Forelimb muscle (tissue), 1 donor: ENCODE measurements at places on chromosomes 3 and 15. TPM values are rescaled to one million over a fixed set of nuclear protein-coding genes. Genes with fewer than 3 reads are reported as not detected.

- no peak for DNase-seq
These were observed 75.7 kb downstream of the GMPS start for GRCh38 chr3:155946178-155946577.

DNA sequence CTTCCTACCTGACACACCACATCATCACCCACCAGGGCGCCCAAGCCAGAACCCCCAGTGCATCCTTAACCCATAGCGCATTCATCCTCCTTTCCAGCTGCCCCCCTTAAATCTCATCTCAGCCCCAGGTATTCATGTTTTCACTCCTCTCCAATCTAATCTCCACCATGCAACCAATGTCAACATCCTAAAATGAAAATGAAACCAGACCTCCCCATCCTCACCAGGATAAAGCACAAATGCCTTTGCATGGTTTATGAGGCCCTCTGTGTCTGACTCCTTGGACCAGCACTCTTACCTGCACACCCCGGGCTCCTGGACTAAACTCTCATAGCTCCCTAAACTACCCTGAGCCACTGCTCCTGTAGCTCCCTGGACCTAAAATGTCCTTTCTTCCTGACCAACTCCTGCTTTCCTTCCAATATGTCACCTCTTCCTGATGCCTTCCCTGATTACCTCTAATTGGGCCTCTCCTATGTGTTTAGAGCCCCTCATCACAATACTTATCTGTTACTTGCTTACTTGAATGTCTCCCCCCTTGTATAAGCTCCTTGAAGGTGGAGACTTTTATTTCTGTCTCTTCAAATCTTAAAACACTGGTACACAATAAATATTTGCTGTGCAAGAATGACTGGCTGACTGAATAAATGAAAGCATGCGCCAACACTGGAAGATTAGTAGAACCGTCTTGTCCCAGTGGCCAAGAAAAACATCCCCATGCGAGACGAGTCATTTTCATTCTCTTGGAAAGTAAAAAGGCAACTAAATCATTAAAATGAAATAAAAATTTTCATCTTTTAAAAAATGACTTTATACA, 142.5 kb downstream of the XXYLT1 start:
- no peak for DNase-seq

GRCh38 chr3:155581579-155581978, 163.3 kb downstream of the PLCH1 start:
- no peak for DNase-seq

GRCh38 chr15:69735121-69735520, 282.5 kb downstream of the RPLP1 start:
- DNase-seq = no peak

GRCh38 chr3:151178208-151178845, 24.7 kb downstream of the GPR171 start:
- DNase-seq = no peak

DNA sequence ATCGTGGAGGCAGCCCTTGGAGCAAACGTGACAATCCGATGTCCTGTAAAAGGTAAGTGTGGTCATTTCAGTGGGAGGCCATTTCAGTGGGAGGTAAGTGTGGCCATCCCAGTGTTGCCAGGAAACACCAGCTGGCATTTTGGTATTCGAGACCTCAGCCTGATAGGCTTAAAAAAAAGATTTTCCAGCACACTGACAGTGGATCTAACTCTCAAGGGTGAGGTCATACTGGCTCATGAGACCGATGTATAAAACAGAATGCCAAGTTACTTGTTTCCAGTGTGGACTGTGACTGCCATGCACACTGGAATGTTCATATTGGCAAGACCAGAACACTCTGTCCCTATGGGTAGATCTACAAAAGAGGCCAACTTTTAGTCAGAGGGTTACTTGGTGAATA, 244.4 kb upstream of the GOLGA6L4 start:
- no peak for DNase-seq

DNA sequence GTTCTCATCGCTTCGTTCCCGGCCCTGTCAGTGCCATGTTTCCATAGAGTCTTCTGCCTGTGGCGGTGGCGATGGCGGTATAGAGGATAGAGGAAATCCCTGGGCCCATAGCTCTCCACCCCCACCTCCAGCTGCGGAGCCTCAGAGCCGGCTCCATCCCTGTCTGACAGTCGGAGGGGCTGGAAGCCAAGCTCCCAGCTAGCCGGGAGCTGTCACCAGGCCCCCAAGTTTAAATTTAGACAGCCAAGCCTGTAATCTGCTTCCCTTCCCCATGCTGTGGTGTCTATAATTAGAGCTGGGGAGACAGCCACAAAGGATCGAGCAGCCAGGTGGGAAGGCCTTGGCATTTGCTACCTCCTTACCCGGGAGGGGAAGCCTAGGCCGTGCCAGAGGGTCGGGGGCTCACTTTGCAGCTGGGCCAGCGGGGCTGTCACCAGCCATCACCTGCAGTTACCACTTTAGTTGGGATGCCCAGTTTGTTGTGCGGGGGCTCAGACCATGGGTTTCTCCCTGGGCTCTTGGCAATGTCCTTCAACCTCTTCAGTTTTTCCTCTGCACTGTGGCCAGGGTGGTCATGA, 56.3 kb upstream of the SEC13 start:
- no peak for DNase-seq

DNA sequence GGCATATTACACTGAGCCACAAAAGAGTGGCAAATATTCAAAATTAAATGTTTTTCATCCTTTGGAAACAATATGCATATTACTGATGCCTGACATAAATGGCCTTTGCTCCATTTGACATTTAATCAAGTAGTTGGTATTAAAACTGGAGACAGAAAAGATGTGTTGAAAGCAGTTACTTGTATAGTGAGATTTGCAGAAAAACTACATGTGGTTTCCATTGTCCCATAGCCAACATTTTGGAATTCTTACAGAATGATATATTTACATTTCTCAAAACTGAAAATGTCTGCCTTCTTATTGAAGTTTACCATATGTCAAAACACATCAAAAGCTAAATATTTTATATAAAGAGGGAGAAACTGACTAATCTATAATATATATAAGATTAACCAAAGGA, 21.6 kb downstream of the SHOX2 start:
- DNase-seq = no peak

DNA sequence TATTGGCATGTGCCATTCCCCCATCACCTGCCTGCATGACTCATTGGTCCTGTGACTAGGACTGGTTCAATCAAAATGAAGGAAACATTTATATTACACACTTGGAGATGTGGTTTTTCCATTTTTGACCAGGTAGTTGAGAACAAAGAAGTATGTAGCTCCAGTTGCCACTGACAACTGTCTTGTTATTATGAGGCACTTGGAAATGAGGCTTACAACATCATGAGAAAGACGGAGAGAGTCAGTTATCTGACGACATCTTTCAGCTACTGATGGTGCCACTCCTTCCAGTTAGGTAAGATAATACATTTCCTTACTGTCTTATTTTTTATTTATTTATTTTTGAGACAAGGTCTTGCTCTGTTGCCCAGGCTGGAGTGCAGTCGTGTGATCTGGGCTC, 21.8 kb upstream of the PROK2 start:
- DNase-seq = no peak

GRCh38 chr15:60744826-60745460, 266.0 kb upstream of the ICE2 start:
- peak; percentile 17 for DNase-seq

DNA sequence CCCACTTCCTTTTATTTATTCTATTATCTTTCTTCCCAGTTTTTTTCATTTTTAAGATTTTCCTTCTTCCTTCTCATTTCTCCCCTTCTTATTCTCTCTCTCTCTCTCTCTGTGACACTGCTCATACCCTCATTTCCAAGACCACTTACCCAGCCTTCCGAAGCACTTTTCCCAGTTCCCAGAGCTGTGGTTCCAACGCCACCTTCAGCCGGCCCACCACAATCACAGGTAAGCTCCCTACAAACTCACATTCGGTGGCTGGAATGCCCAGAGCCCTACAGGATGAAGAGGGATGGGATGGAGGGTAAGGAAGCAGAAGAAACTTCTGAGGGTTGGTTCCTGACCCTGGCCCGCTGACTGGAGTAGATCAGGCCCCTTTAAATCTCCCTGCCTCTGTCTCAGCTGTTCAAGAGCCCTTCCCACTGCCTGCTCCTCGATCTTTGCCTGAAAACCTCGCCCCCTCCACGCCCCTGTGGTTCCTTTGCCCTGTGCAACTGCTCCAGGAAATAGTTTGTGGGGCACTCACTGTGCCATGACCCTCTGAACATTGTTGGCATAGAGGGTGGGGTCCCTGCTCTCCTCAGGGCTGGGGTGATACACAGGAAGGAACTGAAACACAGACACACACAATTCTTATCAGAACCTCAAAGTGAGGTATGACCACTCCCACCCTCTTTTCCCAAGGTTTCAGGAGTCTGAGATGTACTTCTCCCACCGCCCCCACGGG, 4.8 kb downstream of the LPCAT4 start:
- DNase-seq = no peak

GRCh38 chr15:59257140-59257539, 50.5 kb downstream of the LDHAL6B start:
- DNase-seq = no peak

DNA sequence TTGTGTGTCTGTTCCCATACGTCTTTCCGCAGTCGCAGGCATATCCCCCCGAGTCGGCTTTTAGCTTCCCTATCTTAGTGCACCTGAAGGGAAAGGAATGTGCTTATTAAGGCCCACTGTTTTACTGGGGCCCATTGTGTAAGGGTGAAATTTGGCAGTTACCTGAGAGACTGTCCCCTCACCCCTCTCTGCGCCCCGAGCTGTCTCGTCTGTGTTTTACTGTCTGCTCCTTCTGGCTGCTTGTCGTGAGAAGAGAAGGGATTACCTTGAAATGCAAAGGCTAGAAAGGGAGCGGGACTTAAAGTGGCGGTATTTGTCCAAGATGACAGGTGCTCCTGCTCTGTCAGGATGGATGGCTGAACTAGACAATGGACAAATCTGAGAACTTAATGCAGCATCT, 233.0 kb upstream of the POU1F1 start:
- no peak for DNase-seq

- no peak for DNase-seq
These were observed 42.9 kb downstream of the IDH2 start for GRCh38 chr15:90059208-90059985.

- no peak for DNase-seq
These were observed 60.0 kb upstream of the TRIM71 start for GRCh38 chr3:32757618-32758374.

DNA sequence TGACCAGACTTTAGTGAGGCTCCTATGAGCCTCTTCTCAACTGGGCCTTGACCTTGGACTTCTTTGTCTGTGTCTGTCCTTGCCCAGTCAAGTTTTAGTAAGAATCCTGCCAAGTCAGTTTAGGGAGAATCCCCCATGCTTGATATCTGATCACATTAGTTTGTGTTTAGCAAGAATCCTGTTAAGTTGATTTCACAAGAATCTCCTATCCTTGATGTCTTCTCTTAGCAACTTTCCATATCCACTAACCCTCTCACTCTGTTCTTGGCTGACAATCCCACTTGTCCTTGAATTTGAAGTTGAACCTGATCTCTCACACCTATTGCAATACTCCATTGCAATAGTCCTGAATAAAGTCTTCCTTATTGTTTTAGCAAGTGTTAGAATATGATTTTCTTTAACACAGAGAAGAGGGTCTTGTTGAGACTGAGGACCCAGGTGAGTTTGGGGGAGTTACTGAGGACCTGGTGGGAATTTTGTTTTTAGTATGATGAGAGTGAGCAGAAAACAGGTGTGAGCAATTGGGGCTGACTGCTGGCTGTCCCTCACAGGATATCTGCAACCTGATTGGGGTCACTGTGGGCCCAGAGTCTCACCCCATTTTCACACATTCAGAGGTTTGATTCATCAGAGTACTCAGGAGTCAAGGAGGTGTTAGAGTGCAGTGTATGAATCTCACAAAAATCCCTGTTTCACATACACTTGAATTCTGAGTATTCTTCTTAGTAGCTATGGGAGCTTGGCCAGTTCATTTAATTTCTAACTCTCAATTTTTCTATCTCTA, 39.9 kb upstream of the TNFAIP8L3 start:
- DNase-seq = no peak

GRCh38 chr3:134810850-134811249, 15.8 kb downstream of the EPHB1 start:
- DNase-seq = no peak

- no peak for DNase-seq
These were observed 182.8 kb downstream of the TLE3 start for GRCh38 chr15:69914960-69915359.

DNA sequence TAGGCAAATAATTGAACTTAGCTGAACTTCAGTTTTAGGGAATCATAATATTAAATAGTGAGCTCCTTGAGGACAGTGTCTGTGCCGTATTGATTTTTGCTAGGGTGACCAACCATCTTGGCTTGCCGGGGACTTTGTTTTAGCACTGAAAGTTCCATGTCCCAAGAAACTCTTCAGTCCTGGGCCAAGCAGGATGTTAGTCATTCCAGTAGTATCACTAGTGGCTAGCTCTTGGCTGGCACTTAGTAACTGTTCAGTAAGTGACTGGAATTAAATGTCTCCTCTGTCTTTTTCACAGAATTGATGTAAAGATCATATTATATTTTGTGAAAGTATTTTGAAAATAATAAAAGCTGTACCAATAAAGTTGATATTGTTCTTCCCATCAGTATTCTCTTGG, 42.3 kb downstream of the RSRC1 start:
- DNase-seq = no peak

- no peak for DNase-seq
These were observed 82.2 kb downstream of the RORA start for GRCh38 chr15:61146931-61147230.

DNA sequence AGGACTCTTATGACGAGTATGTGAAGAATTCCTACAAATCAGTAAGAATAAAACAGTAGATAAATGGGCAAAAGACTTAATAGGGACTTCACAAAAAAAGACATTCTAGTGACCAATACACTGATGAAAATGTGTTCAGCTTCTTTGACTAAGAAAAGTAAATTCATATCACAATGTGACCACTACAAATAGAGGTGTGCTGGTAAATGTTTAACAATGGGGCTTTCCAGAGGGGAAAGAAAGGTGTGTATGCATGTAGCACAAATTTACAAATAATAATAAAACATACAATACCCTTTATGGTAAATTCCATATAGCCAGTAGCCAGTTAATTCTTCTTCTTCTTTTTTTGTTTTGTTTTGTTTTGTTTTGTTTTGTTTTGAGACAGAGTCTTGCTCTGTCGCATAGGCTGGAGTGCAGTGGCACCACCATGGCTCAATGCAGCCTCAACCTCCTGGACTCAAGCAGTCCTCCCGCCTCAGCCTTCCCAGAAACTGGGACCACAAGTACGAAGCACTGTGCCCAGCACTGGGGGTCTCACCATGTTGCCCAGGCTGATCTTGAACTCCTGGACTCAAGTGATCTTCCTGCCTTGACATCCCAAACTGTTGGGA, 17.5 kb upstream of the NMD3 start:
- DNase-seq = no peak

Gene DNAH12
- polyA plus RNA-seq = 0.71 TPM

Gene SRGAP3
- polyA plus RNA-seq = 22.3 TPM

Gene EDC3
- 23.7 TPM for polyA plus RNA-seq

Gene SMAD6
- polyA plus RNA-seq = 3.7 TPM

Gene TEX9
- 2.9 TPM for polyA plus RNA-seq

Gene NME9
- polyA plus RNA-seq = 0.90 TPM

Gene TRH
- polyA plus RNA-seq = 0.34 TPM

Gene NEK10
- polyA plus RNA-seq = 4.6 TPM

Gene TMED3
- 34.1 TPM for polyA plus RNA-seq

Gene FBXW12
- polyA plus RNA-seq = 0.15 TPM

Gene PLSCR5
- polyA plus RNA-seq = not detected

Gene IMPG2
- polyA plus RNA-seq = 1.8 TPM

Gene TMEM207
- polyA plus RNA-seq = not detected

Gene CYP1A2
- 0.10 TPM for polyA plus RNA-seq

Gene GCNT3
- polyA plus RNA-seq = 0.23 TPM
